ENCODE measurements at places on chromosomes 16 and 17. TPM values are rescaled to one million over a fixed set of nuclear protein-coding genes. Genes with fewer than 3 reads are reported as not detected.

- no peak for DNase-seq
Measured at GRCh38 chr17:39271546-39271945, 45.8 kb upstream of the STAC2 start.

DNA sequence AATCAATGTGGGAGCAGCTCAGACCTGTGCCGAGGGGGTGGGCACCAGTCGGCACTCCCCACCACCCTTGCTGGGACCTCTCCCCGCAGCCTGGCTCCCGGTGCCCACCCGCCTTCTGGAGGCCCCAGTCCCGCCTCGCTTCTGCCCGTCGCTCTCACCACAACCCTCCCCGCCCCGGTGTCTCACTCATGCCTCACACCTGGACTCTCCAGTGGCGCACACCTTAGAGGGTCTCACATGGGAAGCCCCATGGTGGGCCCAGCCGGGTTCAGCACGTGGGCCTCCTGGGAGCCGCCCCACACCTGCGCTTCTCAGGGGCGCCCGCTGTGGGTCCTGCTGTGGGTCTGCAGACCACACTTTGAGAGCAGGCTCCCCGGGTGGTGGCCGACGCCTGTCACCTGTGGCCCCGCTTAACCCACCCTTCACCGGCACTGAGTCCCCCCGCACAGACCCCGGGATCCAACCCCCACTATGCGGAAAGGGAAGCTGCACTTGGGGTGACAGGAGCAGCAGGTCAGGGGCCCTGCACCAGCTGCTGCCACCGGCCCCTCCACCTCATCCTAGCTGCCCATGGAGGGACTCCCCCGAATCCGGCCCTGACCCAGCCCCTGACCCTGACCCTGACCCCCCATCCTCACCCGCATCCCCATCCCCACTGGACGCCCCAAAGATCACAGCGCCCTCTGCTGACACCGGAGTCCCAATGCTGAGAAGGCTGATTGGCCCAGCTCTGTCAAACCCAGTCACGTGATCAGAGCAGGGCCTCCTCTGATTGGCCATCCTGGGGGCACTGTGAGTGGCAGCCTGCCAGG is 27.4 kb upstream of the SLC38A10 start:
- DNase-seq: no peak

- no peak for DNase-seq
Measured at GRCh38 chr17:47957591-47958490, at the start of gene PRR15L. Gene PRR15L (minus strand): TSS chr17:47957883. CDS start chr17:47953234, 4,649 bp downstream.

DNA sequence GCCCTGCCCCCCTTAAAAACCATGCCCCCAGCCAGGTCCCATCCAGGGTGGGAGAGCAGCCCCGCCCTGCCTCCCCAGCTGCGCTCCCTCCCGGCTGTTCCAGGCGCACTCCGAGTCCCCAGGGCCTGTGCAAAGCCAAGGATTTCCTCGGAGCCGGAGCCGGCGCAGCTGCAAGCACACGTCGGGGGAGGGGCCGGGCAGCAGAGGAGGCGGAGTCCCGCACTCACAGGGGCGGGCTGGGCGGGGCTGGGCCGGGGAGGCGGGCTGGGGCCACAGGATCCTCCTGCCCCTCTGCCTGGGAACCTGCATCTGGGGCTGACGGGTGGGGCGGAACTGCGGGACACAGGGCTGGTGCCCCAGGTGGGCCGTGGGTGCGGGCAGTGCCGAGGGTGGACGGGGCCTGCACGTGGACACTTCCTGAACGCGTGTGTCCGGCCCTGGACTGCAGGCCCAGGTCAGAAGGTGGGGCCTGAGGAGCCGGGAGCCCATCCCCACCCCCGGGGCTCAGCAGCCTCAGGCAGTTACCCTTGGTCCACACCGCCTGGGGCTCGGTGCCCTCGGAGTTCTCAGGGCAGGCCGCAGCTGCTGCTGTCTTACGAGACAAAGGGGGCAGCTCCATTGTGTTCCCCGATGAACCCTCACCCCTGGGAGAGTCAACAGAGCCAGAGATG is 24.0 kb upstream of the SSTR5 start:
- no peak for DNase-seq

DNA sequence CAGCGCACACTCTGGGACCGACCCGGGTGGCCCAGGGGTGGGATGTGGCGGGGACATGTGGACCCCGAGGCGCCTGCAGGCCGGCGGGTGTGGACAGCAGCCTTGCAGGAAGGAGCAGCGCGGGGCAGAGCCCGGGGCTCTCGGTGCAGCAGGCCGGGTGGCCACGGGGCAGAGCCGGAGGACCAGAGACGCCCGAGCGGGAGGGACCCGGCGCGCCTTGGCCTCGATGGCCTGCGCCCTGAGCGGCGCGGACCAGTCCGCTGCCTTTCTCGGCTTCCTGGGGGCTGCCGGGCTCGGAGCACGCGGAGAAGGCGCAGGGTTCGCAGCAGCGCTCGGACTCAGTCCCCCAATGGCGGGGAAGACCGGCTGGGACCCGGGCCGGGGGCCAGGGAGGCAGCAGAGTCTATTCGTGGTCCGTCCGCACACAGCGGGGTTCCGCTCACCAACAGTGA is 43.4 kb downstream of the OSBPL7 start:
- no peak for DNase-seq

DNA sequence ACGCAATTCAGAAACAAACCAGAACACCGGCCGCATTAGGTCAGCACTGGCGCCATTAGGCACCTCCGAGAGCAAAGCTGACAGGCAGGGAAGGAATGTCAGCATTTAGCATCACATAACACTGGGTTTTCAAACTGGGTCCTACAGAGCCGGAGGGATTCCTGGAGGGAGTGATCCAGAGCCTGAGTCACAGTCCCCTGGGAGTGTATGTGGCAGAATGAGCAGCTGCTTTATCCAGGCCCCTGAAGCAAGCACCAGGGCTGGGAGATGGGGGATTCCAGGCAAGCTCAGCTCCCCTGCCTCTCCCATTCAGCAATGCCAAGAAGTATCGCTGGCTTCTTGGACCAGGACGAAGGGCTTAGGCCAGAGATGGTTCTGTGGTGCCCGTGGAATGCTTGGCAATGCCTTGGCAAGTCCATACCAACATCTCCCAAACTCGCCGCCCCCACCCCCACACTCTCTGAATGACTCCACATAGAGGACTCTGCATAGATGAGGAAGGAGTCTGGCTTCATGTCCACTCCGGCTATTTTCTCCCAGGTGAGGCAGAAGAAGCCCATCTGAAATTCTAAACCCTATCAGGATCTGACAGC is 20.4 kb downstream of the GAS7 start:
- no peak for DNase-seq

DNA sequence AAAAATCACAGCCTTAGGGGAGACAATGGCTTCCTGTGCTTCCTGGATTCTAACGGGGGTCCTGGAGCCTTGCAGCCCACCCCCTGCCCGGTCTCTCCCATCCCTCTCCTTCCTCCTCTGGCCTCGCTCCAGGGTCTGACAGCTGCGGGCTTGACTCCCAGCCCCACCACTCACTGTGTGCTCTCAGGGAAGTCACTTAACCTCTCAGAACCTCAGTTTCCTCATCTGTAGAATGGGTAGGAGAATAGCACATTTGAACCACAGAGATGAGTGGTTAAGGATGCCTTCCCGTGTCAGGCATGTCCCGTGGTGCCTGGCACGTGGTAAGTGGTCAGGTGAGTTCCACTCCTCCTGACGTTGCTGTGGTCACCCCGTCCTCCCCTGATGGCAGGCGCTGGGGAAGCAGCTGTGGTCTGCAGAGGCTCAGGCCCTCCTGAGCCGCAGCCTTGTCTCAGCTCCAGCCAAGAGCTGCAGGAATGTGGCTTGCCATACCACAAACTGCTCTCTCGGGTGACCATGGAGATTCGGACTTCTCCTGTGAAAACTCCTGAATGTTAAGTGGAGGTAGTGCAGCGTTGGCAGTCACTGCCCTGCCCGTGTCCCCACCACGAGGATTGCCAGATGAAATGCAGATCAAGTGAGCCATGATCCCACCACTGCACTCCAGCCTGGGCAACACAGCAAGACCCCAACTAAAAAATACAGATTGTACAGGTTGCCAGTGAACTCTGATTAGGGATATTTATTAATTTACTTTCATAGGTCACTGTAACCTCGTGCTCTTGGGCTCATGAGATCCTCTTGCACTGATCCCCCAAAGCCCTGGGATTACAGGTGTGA is 85.7 kb downstream of the NT5M start:
- no peak for DNase-seq

- DNase-seq: no peak
Measured at GRCh38 chr17:14859542-14859941, 405.6 kb downstream of the PMP22 start.

- DNase-seq: no peak
Measured at GRCh38 chr17:3688027-3688553, 7.9 kb downstream of the P2RX5 start.

DNA sequence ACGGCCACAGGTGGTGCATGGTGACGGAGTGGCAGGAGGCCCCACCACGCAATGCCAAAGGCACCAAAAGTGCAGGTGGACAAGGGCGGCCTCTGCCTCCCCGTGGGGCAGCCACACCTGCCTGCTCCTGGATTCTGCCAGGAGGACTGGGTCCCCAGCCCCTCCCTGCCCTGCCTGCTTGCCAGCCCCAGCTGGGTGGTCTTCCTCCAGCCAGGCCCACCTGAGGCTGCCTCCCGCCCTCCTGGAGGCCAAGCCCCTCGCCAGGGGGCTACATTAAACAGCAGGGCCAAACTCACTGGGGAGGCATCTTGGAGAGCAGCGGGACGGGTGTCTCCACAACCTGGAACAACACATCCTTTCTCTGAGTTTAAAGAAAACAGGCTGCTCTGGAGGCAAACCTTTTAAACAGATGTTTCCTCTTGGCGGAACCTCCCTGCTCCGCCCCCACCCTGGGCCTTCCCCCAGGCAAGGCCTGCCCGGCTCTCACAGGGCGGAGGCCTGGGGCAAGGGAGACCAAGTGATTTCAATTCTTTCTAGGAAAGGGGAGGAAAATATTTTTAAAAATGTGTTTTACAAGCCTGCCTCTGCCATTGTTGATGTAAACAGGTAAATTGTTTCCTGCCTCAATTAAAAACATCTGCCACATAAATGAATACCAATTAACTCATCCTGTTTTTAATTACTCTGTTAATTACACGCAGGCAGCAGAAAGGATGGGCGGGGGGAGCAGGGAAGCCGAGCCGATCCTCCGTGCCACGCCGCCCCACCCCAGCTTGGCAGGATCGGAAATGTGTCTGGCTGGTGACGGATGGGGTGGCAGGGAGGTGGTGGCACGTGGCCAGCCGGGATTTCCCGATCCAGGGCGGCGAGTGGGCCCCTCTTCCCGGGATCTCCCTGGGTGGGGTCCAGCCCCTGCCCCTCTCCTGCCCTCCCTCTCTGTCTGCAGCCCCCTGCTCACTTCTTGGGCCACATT is 54.4 kb upstream of the PABPN1L start:
- peak; percentile 92 for DNase-seq

- no peak for DNase-seq
Measured at GRCh38 chr16:63717806-63718205, 1404.1 kb downstream of the CDH11 start.

DNA sequence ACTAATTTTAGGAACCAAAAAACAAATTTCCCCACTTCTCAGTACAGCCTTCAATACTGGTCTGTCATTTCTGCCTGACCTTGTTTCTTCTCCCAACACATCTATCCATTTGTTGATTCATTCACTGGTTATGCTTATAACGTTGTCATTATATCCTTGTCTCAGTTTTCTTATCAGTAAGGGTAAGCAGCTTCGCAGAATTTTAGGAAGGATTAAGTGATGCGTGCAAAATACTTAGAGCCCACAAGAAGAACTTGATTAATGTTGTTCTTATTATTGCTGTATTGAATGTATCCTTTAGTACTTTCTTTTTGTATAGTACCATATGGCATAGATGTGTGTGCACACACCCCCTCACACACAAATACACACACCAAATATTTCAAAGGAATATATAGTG is 403.5 kb upstream of the HSBP1 start:
- DNase-seq: no peak

- peak; percentile 91 for DNase-seq
Measured at GRCh38 chr16:89720551-89720812, 216 bp downstream of the VPS9D1 start.

DNA sequence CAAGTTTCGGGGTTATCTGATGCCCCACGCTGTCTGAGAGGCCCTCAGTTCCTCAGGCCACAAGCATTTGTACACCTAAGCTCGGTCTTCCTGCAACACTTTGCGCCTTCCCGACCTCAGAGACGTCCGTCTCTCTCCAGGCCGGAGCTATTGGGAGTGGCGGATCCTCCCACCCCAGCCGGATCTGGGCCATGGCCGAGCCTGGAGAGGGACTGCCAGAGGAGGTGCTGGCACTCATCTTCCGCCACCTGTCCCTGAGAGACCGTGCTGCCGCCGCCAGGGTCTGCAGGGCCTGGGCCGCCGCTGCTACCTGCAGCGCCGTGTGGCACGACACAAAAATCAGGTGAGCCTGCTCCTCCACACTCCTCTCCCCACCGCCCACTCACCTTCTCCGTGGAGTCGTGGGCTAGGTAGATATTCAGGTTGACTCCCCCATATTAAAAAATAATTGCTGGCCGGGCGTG is 1.9 kb downstream of the FBXL8 start:
- peak; percentile 85 for DNase-seq

DNA sequence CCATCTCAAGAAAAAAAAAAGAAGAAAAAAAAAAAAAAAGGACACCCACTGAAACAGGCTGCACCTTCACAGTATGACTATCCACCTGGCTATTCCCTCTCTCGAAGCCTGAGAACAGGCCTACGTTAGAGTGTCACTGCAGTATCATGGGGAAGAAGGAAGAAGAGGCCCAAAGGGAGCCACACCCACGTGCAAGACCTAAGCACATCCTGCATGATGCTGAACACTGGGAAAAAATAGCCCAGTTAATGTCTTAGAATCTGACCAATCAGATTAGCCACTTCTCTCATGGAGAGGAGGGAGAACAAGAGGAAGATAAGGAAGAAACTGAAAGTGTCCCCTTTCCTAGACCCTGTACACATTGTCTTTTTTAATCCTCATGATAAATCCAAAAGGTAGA is 19.5 kb upstream of the MED13 start:
- no peak for DNase-seq

B4GALNT2 gene
- total RNA-seq: not detected

HBM gene
- total RNA-seq: 46.2 TPM

PLEKHH3 gene
- total RNA-seq: 19.5 TPM

ESRP2 gene
- 0.29 TPM for total RNA-seq

ANKRD40CL gene
- total RNA-seq: not detected
